ENCODE measurements at places on chromosomes 13 and 19.

GRCh38 chr13:97468331-97468730, 34.4 kb downstream of the RAP2A start:
- no peak for DNase-seq

DNA sequence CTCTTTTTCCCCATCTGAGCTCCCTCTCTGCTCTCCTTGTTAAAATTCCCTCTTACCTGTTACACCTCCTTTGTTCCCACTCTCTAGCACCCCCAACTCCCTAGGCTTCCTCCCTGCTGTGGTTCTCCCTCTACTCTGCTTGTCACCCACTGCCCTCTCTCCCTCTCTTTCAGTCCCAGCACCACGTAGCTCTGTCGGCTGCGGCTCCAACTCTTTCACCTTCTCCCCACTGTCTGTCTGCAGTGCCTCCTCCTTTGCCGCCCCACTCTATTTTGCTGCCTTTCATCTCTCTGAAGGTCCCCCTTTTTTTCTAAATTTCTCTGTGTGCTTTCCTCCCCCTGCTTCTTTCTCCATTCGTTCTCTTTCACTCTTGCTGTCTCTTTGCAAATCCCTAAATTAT, 1.1 kb downstream of the ZNF836 start:
- DNase-seq = no peak

GRCh38 chr13:24632382-24633121, 47.7 kb upstream of the ATP12A start:
- DNase-seq = no peak

DNA sequence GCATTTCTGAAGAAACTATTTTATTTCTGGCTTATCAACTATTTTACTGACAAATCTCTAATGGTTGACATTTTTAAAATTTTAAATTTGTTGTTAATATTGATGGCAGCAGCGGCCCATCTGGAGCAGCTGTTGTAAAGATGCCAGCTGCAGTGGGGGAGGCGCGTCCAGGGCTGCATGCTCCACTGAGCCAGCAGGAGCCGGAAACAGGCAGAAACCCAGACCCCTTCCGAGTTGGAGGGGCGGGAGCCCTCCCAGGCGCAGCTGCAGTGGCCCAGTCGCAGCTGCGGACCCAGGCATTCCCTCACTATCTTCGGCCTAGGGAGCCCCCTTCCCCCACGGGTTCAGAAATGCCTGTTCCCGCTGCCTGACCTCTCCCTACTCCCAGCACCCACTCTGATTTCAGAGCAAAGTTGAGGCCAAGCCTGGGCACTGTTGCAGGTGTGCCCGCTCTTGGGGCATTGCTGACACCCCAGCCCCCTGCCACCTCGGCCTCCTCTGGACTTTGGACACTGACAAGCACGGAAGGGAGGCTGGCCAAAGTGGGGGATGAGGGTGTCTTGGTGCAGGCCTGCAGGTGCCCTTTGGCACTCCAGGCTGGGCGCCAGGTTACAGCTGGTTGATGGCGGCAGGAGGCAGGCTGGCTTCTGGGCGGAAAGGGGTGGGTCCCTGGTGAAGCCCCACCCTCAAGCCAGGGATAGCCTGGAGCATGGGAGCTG, 69.2 kb downstream of the PIBF1 start:
- no peak for DNase-seq

DNA sequence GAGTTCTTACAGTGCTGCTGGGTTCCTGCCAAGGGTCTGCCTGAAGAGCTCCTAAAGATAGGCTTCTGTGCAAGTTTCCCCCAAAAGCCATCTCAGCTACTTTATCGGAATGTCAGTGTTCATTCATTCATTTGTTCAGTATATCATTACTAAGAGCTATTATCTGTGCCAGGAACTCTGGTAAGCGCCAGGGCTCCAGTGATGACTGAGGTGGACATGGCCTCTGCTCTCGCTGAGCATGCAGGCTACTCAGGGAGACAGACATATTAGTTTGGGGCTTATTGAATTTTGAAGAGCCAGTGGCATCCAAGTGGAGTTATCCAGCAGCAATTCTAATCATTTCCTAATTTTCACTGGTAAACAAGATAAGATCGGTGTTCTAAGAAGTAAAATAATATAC, 65.8 kb downstream of the DGKH start:
- no peak for DNase-seq

DNA sequence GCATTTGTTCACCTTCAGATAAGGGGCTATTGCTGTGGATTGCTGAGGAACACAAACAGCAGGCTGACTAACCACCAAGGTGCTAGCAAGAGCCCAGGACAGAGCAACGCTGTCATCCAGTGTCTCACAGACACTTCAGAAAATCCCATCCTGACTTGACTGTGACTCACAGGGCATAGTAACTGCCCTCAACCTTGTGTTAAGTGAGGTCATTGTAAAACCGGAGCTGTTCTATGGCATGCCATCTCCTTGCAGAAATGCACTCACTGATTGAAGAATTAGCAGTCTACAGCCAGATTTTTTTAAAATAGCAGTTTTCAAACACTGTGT, 51.1 kb downstream of the TNFRSF19 start:
- no peak for DNase-seq
